ENCODE measurements at places on chromosomes 1 and 21.

GRCh38 chr1:43313771-43314170, 13.0 kb downstream of the TIE1 start:
- no peak for DNase-seq

DNA sequence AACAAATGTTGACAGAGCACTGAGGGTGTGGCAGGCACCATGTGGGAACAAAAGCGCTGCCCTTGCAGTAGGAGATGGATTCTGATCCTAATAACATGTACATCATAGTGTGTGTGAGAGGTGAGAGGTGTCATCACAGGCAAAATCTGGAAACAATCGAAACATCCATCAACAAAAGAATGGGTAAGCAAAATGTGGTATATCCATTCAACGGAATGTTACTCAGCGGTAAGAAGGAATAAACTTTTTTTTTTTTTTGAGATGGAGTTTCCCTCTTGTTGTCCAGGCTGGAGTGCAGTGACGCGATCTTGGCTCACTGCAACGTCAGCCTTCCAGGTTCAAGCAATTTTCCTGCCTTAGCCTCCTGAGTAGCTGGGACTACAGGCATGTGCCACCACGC, 112.3 kb downstream of the ACTL8 start:
- no peak for DNase-seq

- DNase-seq, result no peak
Observed at GRCh38 chr1:4362314-4363044, 291.9 kb upstream of the AJAP1 start.

- no peak for DNase-seq
Observed at GRCh38 chr1:39990428-39990827, 35.5 kb downstream of the MFSD2A start.

- DNase-seq, result no peak
Observed at GRCh38 chr1:197268012-197268411, at the start of gene CRB1. TSS of gene CRB1 (plus strand) at chr1:197268252. CDS start at chr1:197268413, 161 bp downstream.

GRCh38 chr1:181251001-181251712, 162.7 kb downstream of the IER5 start:
- peak; percentile 35 for DNase-seq

- no peak for DNase-seq
Observed at GRCh38 chr21:17118638-17119384, 394.0 kb upstream of the CXADR start.

DNA sequence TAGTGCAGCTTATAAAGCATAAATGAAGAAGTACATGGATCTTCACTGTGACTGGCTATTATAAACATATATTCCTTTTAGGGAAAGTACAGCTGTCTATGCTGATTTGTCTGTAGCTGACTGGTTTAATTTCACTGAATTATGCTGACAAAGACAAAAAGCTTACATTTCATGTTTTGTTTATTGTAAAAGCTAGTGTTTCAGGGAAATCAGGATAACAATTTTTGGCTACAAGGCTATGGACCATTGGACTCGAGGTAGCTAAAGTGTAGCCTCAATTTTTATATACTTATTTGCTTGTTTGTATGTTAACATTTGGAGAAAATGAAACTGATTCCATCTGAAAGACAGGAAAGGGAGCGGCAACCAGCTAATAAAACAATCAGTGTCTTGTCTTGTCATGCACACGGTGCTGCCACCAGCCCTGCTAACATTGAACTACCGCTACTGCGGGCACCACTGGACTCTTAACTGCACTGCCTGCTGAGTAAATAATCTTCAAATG, 480.2 kb downstream of the COL11A1 start:
- no peak for DNase-seq

GRCh38 chr1:171973421-171973820, 132.1 kb downstream of the DNM3 start:
- DNase-seq, result no peak

GRCh38 chr1:44485229-44485933, 80.3 kb downstream of the RNF220 start:
- peak; percentile 98 for DNase-seq

DNA sequence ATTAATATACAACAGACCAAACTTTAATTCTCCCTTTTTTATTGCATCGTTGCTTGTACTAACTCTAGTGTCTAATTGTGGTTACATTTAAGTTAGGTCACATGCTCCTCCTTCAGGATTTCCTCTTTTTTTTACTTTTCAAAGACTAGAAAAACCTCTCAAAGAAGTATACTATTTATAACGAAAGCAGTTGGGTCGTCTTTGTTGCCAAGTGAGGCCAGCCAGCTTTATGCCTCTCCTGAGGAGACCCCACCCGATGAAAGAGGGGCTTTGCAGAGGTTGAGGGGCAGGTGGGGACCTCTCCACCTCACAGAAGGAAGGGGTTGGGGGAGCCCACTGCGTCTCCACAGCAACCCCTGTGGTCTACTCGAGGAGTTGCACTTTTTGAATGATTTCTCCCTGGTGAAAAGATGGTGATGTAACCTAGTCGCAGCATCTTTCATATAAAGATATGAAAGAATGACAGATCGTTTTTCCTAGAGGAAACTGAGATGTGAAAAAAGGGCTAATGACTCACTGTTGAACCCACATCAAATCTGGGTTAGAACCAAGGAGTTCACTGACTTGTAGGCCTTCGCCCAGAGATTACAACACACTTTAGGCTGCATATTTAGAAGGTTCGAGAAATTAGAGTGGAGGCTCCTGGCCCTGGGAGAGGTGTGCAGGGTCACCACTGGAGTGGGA, 6.4 kb downstream of the TGFB2 start:
- DNase-seq, result peak; percentile 97

- peak; percentile 69 for DNase-seq
Observed at GRCh38 chr1:186183219-186183618, 191.8 kb downstream of the TPR start.

DNA sequence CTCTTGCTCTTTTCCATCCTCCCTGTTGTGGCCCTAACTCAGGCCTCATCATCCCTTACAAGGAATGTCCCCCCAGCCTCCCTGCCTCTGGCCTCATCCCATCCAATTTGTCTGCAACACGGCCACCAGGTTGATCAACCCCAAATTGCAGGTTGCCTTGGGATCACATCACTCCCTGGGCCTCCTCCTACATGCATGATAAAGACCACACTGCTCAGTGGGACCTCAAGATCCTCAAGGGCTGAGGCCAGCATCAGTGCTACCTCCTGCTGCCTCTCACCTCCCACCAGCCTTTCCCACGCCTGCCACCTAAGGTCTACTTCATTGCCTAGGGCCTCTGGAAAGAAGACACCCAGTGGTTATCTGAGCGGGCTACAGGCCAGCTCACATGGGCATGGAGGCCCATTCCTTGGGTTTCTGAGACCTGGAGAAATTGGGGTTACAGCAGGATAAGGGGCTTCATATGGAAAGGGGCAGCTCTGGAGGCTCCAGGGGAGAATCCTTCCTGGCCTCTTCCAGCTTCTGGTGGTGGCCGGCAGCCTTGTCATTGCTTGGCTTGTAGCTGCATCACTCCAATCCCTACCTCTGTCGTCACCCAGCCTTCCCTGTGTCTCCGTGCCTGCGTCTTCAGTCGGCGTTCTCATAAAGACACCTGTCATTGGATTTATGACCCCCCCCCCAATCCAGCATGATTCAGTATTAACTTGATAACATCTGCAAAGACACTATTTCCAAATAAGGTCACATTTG, 60.5 kb downstream of the KLHDC7A start:
- no peak for DNase-seq

DNA sequence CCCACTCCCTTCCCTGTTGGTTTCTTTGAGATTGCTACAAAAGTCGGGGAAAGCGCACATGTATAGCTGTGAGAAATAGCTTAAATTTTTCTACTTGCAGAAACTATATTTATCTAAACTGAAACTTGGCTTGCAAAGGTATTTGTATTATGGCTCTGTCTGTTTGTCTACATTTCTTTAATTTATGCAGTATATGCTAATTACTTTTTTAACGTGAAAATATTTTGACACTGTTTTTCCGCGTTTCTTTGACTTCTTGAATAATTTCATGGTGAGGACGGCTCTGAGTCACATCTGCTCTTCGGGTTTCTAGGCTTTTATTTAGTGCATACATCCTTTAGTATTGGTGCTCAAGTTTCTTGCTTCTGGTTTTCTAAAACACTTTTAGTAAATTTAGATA, 182.1 kb upstream of the ZRANB2 start:
- no peak for DNase-seq

GRCh38 chr1:238176441-238176840, 285.7 kb upstream of the ZP4 start:
- no peak for DNase-seq

DNA sequence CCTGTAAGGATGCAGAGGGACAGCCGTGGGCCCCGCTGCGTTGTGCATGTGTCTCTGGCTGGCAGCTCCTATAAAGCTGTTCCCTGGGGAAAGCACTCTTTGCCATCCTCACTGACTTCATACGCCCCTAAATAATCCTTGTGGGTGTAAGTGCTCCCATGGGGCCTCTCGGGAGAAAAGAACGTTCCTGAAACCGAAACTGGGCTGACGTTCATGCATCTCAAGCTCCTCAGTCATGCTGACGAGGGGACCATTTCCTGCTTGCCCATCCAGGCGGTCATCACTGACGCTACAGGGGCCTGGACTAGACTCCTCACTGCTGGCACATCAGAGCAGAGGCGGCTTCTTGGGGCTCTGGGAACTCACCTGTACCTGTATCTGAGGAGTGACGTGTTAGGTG, 73.1 kb upstream of the USP24 start:
- no peak for DNase-seq

DNA sequence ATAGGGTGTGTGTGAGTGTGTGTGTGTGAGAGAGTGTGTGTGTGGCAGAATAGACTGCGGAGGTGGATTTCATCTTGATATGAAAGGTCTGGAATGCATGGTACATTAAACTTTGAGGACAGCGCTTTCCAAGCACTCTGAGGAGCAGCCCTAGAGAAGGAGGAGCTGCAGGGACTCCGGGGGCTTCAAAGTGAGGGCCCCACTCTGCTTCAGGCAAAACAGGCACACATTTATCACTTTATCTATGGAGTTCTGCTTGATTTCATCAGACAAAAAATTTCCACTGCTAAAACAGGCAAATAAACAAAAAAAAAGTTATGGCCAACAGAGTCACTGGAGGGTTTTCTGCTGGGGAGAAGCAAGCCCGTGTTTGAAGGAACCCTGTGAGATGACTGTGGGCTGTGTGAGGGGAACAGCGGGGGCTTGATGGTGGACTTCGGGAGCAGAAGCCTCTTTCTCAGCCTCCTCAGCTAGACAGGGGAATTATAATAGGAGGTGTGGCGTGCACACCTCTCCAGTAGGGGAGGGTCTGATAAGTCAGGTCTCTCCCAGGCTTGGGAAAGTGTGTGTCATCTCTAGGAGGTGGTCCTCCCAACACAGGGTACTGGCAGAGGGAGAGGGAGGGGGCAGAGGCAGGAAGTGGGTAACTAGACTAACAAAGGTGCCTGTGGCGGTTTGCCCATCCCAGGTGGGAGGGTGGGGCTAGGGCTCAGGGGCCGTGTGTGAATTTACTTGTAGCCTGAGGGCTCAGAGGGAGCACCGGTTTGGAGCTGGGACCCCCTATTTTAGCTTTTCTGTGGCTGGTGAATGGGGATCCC, 18.3 kb upstream of the HDAC1 start:
- peak; percentile 19 for DNase-seq

- no peak for DNase-seq
Observed at GRCh38 chr1:184574588-184574987, 180.1 kb downstream of the EDEM3 start.
